ENCODE measurements at places on chromosomes 3 and 15.

- no peak for DNase-seq
These were observed 6.2 kb downstream of the CLDN11 start for GRCh38 chr3:170424879-170425278.

GRCh38 chr15:55224892-55225291, 28.2 kb upstream of the RSL24D1 start:
- DNase-seq, result no peak

DNA sequence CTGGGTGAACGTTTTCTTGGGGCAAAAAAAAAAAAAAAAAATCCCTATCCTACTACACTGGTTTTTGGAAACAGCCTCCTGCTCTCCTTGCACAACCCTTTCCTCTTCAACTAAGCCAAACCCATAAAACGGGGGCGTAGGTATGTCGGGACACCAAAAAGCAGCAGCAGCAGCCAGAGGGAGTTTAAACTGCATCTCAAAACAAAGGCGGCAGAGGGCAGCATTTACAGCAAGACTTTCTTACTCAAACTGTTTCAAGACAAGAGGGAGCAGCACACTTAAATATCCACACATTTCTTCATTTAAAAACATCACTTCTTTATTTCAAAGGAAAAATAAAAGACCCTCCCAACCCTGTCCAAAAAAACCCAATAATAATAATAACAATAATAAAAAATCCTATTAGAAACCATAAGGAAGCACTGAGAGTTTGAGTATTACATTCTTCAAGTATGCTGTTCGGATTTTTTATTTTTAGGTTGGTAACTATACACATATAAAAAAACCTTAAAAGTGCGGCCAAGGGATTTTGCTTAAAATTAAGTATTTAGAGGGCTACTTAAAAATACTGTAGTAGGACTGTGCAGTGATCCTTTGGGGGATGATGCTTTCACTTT, 43.9 kb upstream of the PLXND1 start:
- DNase-seq, result peak; percentile 89

DNA sequence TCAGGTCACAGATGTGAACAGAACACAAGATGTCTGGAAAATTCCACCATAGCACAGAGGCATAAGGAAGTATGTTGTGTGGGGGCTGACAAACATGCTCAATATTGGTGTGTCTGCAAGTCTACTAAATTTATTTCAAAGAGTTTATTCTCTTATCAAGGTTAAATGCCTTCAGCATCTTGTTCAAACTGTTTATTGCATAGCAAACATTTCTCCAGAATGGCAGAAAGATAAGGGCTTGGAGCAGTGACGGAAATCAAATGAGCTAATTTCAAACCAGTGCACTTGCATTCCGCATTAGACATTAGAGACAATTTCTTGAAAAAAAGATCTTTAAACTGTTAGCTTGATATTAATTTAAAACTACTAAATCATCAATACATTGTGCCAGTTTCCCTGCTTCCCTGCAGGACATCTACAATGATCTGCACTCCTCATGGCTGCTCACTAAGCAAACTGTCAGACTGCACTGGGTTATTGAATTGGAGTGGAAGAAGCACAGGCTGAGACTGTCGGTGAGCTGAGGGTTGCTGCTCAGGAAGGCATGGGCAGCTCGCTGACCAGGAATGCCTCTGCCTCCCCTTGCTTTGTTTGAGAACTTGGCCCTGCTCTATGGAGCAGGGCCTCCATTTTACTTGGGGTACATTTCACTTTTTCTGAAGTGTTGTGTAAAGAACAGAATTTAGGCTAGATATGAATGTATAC, 89.4 kb downstream of the KCNAB1 start:
- no peak for DNase-seq

DNA sequence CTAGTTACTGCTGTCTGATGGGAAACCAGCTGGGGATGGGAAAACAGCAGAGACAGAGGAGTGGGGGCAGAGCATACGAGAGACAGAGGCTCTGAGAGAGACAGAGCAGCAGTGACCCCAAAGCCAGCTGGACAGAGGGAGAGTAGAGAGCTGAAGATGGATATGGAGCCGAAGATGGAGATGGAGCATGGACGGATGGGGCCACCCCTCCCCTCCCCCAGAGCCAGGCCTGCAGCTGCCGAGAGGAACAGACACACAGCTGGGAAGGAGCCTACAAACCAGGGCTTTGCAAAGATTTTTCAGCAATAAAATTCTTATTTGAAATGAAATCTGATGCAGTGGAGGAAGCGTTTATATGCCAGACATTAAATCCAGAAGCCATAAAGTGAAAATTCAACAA, 167.6 kb upstream of the LINGO1 start:
- no peak for DNase-seq

GRCh38 chr15:70259028-70259424, 161.3 kb upstream of the TLE3 start:
- peak; percentile 78 for DNase-seq
